ENCODE measurements at places on chromosomes 13 and 19.
A peak's percentile ranks its signal among the peaks of the same experiment; 100 is the strongest.

- no peaks in the 10 kb centered on the region for H3K4me1 ChIP-seq
- no peak for DNase-seq
- no peaks in the 10 kb centered on the region for H3K27me3 ChIP-seq
- no peak overlapping the region for H3K27ac ChIP-seq
- no peak overlapping the region for H3K4me3 ChIP-seq
- no peaks in the 10 kb centered on the region for H3K36me3 ChIP-seq
Measured at GRCh38 chr19:17748884-17749638, 2.2 kb upstream of the FCHO1 start.

DNA sequence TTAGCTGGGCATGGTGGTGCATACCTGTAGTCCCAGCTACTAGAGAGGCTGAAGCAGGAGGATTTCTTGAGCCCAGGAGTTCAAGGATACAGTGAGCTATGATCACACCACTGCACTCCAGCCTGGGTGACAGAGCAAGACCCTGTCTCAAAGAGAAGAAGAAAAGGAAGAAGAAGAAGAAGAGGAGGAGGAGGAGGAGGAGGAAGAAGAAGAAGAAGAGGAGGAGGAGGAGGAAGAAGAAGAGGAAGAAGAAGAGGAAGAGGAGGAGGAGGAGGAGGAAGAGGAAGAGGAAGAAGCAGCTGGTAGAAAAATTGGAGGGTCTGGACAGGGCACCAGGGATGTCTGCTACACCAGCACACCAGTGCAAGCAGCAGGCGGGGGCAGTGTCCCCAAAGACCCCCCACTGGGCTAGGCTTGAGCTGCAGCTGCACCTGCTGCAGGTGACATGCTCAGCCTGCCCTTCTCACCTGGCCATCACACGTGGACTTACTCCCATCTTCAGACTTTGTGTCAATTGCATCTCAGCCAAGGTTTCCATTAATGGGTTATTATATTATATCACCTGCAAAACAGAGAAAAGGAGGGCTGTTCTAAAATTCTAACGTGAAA is 180.9 kb upstream of the ZNF507 start:
- H3K27me3 ChIP-seq = no peaks in the 10 kb centered on the region
- H3K27ac ChIP-seq = no peak overlapping the region
- no peak overlapping the region for H3K4me3 ChIP-seq
- DNase-seq = no peak
- H3K36me3 ChIP-seq = no peaks in the 10 kb centered on the region

DNA sequence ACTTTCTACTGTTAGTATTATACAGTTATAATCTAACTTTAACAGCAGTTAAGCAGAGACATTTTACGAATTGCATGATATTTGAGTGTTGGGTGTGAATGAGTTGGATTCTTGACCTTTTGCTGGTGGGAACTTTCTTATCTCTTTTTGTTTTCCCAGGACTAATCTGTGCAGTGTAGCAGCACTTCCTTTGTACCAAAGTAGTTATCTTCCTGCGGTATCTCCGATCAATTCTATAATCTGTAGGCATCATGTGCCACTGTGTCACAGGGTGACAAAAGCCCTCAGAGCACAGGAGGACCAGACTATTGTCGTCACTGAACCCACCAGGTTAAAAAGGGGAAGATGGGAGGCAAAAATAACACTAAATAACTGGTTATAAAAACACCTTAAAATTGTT is 823.5 kb downstream of the GPC5 start:
- H3K36me3 ChIP-seq = no peaks in the 10 kb centered on the region
- peak overlapping the region; percentile 5 for H3K4me3 ChIP-seq
- H3K27ac ChIP-seq = no peak overlapping the region

DNA sequence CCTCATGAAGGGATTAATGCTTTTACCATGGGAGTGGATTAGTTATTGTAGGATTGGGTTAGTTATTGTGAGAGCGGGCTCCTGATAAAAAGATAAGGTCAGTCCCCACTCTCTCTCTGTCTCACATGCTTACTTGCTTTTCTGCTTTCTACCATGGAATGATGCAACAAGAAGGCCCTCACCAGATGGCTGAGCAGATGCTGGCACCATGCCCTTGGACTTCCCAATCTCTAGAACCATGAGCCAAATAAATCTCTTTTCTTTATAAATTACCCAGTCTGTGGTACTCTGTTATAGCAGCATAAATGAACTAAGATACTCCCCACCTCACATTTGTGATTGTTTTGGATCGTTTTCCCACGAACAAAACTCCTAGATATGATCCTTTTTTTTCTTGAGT is 353.8 kb downstream of the DNAJC15 start:
- H3K27me3 ChIP-seq = no peaks in the 10 kb centered on the region
- H3K27ac ChIP-seq = no peak overlapping the region
- H3K36me3 ChIP-seq = no peaks in the 10 kb centered on the region
- no peak for DNase-seq
- no peak overlapping the region for H3K4me3 ChIP-seq

DNA sequence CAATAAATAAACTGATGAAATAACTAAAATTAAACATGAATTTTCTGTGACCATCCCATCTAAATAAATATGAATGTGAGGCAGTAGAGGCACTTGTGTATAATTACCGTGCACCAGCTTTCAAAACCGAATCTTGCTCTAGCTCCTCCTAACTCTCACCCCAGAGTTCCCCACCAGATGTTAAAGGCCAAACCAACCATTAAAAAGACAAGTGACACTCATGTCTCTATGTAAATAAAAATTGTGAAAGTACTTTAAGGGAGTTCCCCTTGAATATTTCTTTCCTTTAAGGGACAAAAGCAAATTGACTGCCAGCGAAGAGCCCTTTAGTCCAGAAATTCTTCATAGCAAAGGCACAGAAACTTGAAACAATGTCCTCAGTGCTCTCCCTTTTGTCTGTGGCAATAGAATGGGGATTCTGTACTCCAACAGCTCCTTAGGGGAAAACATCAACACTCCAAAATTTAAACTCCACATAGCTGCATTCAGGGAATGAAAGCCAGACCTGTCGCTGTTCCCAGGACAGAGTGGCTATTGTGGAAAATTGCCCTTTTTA is 101.7 kb upstream of the SOX21 start:
- peaks cover 31% of the 10 kb centered on the region for H3K27me3 ChIP-seq
- no peak overlapping the region for H3K27ac ChIP-seq
- no peaks in the 10 kb centered on the region for H3K36me3 ChIP-seq
- no peak overlapping the region for H3K4me3 ChIP-seq
- DNase-seq = no peak

GRCh38 chr13:43664700-43665191 is 122.0 kb downstream of the ENOX1 start:
- no peak overlapping the region for H3K4me3 ChIP-seq
- peaks cover 90% of the 10 kb centered on the region for H3K27me3 ChIP-seq
- no peak overlapping the region for H3K27ac ChIP-seq
- no peaks in the 10 kb centered on the region for H3K36me3 ChIP-seq
- peak; percentile 57 for DNase-seq

GRCh38 chr13:100594731-100595130 is 6.1 kb upstream of the GGACT start:
- peaks cover 6% of the 10 kb centered on the region for H3K27me3 ChIP-seq
- no peaks in the 10 kb centered on the region for H3K36me3 ChIP-seq
- peaks cover 5% of the 10 kb centered on the region for H3K4me1 ChIP-seq
- H3K4me3 ChIP-seq = no peak overlapping the region
- peak; percentile 86 for DNase-seq

GRCh38 chr19:30870876-30871275 is 478.4 kb downstream of the TSHZ3 start:
- DNase-seq = peak; percentile 16
- H3K4me3 ChIP-seq = no peak overlapping the region
- H3K27ac ChIP-seq = no peak overlapping the region
- H3K27me3 ChIP-seq = no peaks in the 10 kb centered on the region

DNA sequence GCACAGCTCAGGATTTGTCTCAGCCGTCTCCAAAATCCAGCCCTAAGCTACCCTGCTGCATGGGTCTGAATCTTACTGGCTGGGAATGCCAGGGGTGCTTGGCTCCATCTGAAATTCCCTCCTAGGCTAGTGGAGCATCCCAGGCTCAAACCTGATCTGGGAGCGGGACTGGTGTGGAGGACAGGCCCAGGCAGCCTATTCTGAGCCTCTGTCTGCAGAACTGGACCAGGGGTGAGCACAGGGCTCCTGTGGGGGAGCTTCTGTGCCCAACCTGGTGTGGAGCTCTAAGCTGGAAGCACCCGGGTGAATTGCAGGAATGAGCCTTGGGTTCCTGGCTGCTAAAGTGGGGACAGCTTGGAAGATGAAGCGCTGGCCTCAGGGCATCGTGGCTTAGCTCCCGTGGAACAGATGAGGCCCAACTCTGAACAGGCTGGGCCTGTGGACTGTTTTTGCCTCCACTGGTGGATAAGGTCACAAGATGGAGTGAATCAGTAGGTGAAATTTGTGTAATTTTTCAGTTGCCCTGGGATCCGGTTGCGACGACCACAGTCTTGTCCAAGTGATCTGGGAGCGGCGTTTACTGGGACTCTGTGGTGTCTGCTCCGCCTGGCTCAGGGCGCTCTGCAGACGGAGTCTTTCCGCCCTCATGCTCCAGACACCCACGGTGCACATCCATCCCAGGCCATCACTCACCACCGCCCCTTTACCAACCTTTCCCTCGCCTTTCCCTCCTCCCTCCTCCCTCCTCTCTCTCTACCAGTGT is 79.5 kb downstream of the TEX29 start:
- DNase-seq = peak; percentile 20
- H3K36me3 ChIP-seq = no peaks in the 10 kb centered on the region
- H3K27ac ChIP-seq = no peak overlapping the region
- H3K27me3 ChIP-seq = no peaks in the 10 kb centered on the region
- no peaks in the 10 kb centered on the region for H3K4me1 ChIP-seq
- H3K4me3 ChIP-seq = no peak overlapping the region

DNA sequence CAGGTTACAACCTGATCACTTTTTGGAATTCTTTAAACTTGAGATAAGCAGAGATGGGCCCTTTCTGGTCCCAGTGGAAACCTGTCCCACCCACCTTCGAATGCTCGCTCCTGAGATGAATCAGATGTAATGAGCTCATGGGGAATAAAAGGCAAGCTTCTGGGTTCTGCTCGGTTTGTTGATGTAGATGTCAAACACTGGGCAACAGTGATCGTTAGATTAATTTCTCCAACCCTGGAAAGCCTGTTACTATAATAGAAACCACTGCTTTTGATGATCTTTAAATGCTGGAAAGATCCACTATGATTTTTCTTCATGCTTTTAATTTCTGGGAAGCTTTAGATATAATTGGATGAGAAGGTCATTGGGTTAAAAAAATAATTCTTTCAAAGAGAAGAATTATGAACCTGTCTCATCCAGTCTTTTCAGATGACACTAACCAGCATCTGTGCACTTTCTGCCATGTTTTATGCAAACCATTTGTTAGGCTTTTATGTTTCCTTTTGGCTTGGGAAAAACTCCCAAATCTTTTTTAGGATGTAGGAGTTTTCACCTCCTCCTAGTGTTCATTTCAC is 49.3 kb downstream of the B3GLCT start:
- no peaks in the 10 kb centered on the region for H3K27me3 ChIP-seq
- H3K4me3 ChIP-seq = no peak overlapping the region
- DNase-seq = no peak
- H3K27ac ChIP-seq = no peak overlapping the region
- H3K4me1 ChIP-seq = no peaks in the 10 kb centered on the region

GRCh38 chr13:66565279-66565678 is 664.9 kb downstream of the PCDH9 start:
- no peaks in the 10 kb centered on the region for H3K27me3 ChIP-seq
- H3K36me3 ChIP-seq = no peaks in the 10 kb centered on the region
- no peak overlapping the region for H3K4me3 ChIP-seq

- H3K27me3 ChIP-seq = no peaks in the 10 kb centered on the region
- no peak overlapping the region for H3K4me3 ChIP-seq
- DNase-seq = peak; percentile 95
- no peaks in the 10 kb centered on the region for H3K4me1 ChIP-seq
- H3K27ac ChIP-seq = no peak overlapping the region
Measured at GRCh38 chr19:11530432-11530831, 1.5 kb upstream of the ECSIT start.

DNA sequence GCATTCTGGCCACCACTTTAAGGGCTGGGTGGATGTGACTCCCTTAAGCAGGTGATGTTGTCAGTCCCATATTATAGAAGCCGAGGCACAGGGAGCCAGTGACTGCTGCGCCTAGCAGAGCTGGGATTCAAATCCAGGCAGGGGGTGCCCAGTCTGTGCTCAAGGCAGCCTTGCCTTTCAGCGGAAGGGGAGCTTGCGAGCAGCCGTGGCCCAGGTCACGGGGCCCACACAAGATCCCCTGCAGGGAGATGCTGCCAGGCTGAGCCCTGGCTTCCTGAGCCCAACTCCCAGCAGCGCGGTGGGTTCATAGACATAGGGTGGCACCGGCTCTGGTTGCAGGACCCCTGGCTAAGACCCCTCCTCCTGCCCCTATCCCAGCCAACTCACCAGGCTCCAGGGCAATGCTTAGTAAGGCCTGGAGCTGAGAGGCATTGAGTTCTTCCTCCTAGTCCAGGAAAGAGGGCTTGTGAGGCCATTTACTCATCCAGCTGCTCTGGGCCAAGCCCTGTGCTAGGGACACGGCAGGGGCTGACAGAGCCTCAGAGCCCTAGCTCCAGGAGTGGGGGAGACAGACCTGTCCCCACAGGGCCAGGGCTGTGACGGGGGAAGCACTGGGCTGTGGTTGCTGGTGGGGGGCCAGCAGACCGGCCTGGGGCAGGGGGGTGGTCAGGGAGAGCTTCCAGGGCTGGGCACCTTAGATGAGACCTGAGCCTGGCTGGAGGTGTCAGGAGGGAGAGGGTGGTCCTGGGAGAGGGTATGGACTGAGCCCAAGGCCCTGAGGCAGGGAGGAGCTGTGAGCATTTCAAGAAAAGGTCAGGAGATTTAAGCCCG is 9.6 kb downstream of the CAPN12 start:
- H3K36me3 ChIP-seq = peaks cover 27% of the 10 kb centered on the region
- H3K27me3 ChIP-seq = no peaks in the 10 kb centered on the region
- peak; percentile 72 for DNase-seq
- peaks cover 10% of the 10 kb centered on the region for H3K4me1 ChIP-seq

GRCh38 chr19:10819124-10820060 is 16.6 kb downstream of the TMED1 start:
- no peak for DNase-seq
- no peak overlapping the region for H3K27ac ChIP-seq
- peaks cover 22% of the 10 kb centered on the region for H3K36me3 ChIP-seq
- no peaks in the 10 kb centered on the region for H3K27me3 ChIP-seq
- no peak overlapping the region for H3K4me3 ChIP-seq
- no peaks in the 10 kb centered on the region for H3K4me1 ChIP-seq

- peak; percentile 67 for DNase-seq
- H3K27me3 ChIP-seq = peaks cover 48% of the 10 kb centered on the region
- H3K27ac ChIP-seq = no peak overlapping the region
- H3K4me3 ChIP-seq = no peak overlapping the region
Measured at GRCh38 chr19:50838239-50838638, 4.9 kb upstream of the KLK15 start.

GRCh38 chr19:29587518-29587986 is 18.5 kb upstream of the POP4 start:
- H3K27me3 ChIP-seq = peaks cover 49% of the 10 kb centered on the region
- no peaks in the 10 kb centered on the region for H3K36me3 ChIP-seq
- H3K4me3 ChIP-seq = no peak overlapping the region
- DNase-seq = no peak
- no peak overlapping the region for H3K27ac ChIP-seq

- H3K36me3 ChIP-seq = no peaks in the 10 kb centered on the region
- H3K27ac ChIP-seq = no peak overlapping the region
- H3K4me3 ChIP-seq = no peak overlapping the region
- H3K4me1 ChIP-seq = no peaks in the 10 kb centered on the region
- H3K27me3 ChIP-seq = no peaks in the 10 kb centered on the region
Measured at GRCh38 chr13:75418997-75419396, 63.0 kb downstream of the TBC1D4 start.

GRCh38 chr19:48681127-48681470 is 8.3 kb upstream of the NTN5 start:
- H3K4me1 ChIP-seq = no peaks in the 10 kb centered on the region
- no peaks in the 10 kb centered on the region for H3K27me3 ChIP-seq
- no peaks in the 10 kb centered on the region for H3K36me3 ChIP-seq

Measured in endodermal cell (in vitro differentiated cells).